ENCODE measurements at places on chromosomes 4 and X.
A peak's percentile ranks its signal among the peaks of the same experiment; 100 is the strongest.

DNA sequence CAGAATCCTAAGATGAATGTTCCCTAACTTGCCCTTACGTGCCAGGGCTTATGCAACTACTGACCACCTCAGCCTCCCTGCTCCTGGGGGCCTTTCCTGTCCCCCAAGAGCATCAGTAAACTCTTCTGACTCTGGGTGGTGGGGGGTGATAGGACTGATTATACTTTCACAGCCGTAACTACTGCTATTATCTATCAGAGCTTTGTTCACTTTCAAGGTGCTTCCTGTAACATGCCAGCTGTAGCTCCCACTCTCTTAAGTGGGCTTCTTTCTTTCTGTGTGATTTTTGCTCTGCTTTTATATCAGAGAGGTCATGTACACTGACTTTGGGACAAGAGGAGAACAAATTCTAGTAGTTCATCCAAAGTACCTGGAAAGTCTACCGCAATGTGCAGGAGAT, 25.3 kb downstream of the SPINK2 start:
- no peak for DNase-seq

DNA sequence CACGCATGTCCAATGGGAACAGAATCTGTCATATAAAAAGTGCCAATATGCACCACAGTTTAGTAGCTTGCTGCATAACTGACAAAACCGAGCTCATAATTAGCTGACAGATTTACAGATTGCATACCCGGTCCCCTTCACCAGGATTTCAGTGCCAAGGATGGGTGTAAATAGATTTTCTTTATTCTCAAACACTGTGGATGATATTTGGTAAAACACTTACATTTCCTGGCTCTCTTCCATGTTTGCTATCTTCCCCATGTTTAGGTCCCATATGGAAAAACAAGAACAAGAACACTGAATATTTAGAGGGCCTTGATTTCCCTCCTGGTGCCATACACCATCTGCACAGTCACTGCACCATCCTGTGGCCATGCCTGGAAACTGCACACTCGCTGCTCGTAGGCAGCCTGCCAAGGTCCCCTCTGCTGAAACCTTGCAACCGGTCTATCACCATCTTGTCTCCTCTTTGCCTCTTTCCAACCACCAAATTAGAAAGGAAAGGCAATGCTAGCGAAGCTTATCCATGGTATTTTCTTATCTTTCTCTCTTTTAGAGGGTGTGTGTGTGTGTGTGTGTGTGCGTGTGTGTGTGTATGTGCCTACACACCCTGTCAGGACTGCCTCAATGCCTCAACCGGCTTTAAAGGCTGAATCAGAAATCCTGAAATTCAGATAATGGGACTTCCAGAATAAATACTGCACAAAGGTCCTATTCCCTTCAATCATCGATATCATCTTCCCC, 124.2 kb upstream of the MBNL3 start:
- no peak for DNase-seq

- no peak for DNase-seq
Measured at GRCh38 chrX:76971393-76972376, 475.5 kb upstream of the FGF16 start.

GRCh38 chr4:10164877-10165283, 48.3 kb upstream of the WDR1 start:
- peak; percentile 50 for DNase-seq

- DNase-seq: peak; percentile 33
Measured at GRCh38 chr4:107380836-107381438, 339.1 kb downstream of the PAPSS1 start.

- no peak for DNase-seq
Measured at GRCh38 chr4:109465069-109465468, 31.5 kb downstream of the SEC24B start.

GRCh38 chr4:65791812-65792308, 121.6 kb upstream of the EPHA5 start:
- no peak for DNase-seq

DNA sequence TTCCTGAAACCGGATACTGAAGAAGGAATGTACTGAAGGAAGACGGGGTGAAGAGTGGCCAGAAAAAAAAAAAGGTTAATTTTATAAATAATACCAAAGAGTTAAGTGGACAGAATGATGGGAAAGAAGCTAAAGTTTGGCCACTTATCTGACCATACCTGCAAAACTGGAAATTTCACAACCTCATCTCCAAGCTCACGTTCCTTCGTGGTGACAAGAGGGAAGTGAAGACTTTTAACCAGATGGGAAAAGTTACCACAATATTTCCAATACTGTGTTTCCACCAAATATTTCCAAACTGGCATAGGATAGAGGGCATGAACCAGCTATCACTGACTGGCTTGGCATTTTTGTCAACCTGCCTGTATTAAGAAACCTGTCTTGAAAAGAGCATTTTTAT, 56.4 kb downstream of the MAML3 start:
- no peak for DNase-seq

DNA sequence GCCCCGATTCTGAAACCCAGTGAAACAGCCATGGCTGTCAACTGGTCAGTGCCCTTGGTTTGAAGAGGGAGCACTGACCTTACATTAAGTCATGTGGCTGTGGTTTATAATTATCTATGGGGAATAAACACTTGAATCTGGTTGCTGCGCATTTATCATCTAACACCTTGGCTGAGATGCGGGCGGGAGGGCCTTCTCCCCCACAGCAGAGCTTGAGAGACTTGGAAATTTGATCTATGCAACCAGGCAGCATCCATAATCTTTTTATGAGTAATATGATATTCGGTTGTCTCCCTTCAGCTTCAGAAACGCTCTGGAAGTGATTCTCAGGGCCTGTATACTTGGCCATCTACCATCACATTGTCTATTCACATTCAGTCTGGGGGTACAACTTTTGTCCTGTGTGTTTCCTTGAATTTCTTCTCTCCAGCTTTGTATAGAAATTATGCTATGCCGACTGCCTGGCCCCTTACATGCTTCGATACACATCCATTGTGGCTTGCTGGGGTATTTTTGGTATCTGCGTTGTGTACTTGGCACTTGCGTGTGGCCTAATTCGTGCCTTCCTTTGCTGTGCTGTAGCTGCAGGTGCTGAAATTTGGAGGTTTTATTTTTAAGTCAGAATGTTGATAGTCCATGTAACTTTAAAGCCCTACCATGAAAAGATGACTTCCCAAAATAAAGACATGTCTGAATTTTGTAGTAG, 321.6 kb downstream of the ARHGAP10 start:
- DNase-seq: no peak

- DNase-seq: no peak
Measured at GRCh38 chrX:2701600-2701999, 10.5 kb downstream of the CD99 start.

DNA sequence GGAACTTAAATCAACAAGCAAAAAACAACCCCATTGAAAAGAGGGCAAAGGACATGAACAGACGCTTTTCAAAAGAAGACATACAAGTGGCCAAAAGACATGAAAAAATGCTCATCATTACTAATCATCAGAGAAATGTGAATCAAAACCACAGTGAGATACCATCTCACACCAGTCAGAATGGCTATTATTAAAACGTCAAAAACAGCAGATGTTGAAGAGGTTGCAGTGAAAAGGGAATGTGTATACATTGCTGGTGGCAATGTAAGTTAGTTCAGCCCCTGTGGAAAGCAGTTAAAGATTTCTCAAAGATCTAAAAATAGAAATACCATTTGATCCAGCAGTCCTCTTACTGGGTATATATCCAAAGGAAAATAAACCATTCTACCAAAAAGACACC, 22.6 kb downstream of the RTL9 start:
- DNase-seq: peak; percentile 75

GRCh38 chr4:15784959-15785634, 7.0 kb downstream of the CD38 start:
- no peak for DNase-seq

GRCh38 chr4:75412746-75413145, 101.5 kb downstream of the RCHY1 start:
- no peak for DNase-seq

DNA sequence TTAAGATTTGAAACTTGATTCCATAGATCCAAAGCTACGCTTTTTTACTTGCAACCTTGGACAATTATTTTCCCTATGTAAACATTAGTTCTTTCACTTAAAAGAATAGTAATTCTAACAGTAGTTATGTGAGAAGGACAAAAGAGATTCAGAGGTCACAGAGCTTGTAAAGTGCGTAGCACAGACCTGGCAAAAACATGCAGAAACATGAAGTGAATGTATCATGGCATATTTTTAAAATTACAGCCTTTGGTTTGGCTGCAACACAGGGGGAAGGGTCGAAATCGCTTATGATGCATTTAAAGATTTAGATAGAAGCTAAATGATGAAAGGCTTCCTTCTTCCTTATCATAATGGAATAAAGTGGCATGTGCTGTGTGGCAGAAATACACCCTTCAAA, 1068.8 kb downstream of the ARAP2 start:
- no peak for DNase-seq

DNA sequence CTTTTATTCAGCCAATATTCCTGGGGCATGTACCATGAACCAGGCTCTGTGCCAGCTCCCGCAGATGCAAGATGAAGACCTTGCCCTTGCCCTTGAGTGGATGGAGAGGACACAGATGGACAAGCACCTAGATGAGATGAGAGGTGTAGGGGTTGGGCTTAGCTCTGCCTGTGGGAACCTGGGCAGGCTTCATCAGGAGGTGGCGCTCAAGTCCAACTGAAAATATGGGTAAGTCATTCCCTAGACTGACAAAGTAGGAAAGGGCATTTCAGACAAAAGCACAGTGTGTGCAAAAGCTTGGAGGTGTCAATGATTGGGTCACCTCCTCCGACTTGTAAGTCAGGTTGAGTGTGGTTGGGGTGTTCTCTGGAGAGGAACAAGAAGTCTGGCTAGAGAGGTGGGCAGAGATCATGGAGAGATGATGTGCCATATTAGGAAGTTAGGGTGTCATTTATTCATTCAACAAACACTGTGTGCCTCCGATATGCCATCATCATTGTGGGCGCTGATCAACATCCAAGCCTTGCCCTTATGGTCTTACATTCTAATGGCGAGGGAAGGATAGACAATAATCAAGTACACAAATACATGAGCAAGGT, 64.6 kb downstream of the ANAPC4 start:
- DNase-seq: peak; percentile 55

GRCh38 chrX:109384699-109385098, 97.2 kb downstream of the GUCY2F start:
- DNase-seq: no peak

GRCh38 chr4:156961196-156962057, 10.2 kb downstream of the PDGFC start:
- no peak for DNase-seq

- DNase-seq: peak; percentile 16
Measured at GRCh38 chr4:138535316-138535715, 293.2 kb upstream of the SLC7A11 start.

DNA sequence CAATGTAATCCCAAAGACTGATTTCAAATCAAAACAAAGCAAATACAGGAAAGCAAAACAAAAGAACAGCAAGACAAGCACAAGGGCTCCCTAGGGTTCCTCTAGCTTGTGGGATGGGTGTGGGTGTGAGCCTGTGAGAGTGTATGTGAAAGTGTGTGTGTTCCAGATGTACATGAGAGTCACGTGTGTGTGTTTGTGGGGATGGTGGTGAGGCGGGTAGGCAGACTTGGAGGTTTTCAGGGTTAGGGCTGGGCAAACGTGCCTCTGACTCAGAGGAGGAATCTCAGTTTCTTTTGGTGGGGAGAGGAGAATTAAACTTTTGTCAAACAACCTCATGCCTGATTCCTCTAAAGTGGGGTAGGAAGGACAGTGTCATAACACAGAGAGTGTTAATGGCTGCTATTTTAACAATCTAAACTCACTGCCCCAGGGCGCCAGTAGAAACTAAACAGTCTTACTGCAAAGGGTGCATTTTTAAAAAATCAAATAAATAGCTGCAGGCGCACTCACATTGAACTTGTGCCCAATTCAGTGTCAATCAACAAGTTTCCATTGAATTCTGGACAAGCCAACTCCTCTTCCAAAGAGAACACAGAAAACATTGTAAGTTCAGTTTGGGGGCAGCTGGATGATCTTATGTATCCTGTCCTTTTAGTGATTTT, 51.8 kb downstream of the CHRDL1 start:
- DNase-seq: no peak

- DNase-seq: no peak
Measured at GRCh38 chr4:187504974-187505797, 490.4 kb upstream of the ZFP42 start.

DNA sequence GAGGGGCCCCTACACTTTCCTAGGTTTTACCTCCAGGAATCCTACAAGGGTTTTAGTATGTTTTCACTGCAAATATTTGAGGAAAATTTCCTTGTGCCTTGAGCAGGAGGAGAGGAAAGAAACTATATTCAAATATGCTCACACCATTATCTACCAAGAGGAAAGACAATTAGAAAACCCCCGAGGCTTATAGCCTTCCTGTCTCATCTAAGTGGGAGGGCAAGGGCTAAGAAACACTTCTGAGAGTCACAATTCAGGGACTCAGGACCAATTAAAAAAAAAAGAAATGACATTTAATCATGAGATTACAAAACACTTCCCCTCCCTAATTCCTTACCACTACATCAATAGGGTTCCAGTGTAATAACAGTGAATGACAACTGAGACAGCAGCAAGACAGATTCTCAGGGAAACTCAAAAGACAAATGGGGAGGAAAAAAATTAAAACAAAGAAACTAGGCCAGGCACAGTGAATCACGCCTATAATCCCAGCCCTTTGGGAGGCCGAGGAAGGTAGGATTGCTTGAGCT, 45.6 kb downstream of the ATRX start:
- no peak for DNase-seq

DNA sequence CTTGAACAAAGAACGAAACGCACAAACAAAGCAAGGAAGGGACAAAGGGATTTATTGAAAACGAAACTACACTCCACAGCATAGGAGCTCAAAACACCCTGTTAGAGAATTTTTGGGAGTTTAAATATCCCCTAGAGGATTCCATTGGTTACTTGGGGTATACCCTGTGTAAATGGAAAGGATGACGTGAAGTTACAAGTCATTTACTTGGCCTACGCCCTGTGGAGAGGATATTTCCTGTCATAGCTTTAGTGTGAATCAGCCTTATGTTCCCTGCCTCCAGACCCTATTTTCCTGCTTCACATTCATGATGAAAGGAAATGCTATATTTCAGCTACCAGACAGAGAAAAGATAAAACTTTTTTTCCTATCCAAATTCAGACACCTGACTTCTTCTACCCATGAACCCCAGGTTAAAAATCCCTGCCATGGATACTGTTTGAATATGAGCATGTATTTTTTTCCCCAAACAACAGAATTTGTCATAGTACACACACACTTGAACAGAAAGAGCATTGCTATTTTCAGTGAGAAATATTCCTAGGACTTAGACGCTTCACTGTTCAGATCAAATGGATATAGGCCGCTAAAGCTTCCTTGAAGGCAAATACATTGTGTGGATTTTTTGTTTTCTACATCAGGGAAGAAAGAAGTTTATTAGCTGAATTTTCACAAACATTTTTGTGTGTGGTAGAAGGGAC, 20.4 kb downstream of the PIN4 start:
- peak; percentile 61 for DNase-seq

DNA sequence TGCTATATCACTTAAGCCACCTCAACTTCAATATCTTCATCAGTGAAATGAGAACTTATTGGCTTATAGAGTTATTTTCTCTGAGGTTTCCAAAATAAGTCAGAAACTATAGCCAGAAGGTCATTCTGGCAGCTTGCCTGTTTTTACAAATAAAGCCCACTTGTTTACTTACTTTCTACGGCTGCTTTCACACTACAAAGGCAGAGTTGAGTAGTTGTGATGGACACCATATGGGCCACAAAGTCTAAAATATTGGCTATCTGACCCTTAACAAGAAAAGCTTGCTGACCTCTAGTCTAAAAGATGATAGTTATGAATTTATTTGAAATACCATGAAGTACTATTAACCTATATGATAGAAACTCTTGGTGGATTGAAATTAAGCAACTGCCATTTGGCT, 67.3 kb upstream of the ATOH1 start:
- DNase-seq: no peak

Measured in HFFc6 (cell line).